ENCODE measurements at places on chromosomes 2 and 18.

- no peak for DNase-seq
Measured at GRCh38 chr2:5657231-5657630, 35.0 kb upstream of the SOX11 start.

- no peak for DNase-seq
Measured at GRCh38 chr2:144605231-144605840, 85.4 kb upstream of the ZEB2 start.

GRCh38 chr2:241762321-241762932, 14.2 kb upstream of the GAL3ST2 start:
- DNase-seq = peak; percentile 7

GRCh38 chr2:223890721-223891120, 53.3 kb upstream of the AP1S3 start:
- no peak for DNase-seq

- DNase-seq = no peak
Measured at GRCh38 chr2:20141056-20141762, 83.7 kb downstream of the SDC1 start.

GRCh38 chr2:197081294-197081693, 154.8 kb upstream of the PGAP1 start:
- DNase-seq = no peak

Data from D721Med (cell line).